ENCODE measurements at places on chromosomes 2 and 18.
A peak's percentile ranks its signal among the peaks of the same experiment; 100 is the strongest.

- DNase-seq = peak; percentile 53
Observed at GRCh38 chr2:103138123-103138901, 376.5 kb downstream of the TMEM182 start.

- no peak for DNase-seq
Observed at GRCh38 chr2:207928079-207928478, 97.2 kb downstream of the PLEKHM3 start.

GRCh38 chr2:48107326-48107925, 201.1 kb upstream of the FBXO11 start:
- DNase-seq = no peak

- DNase-seq = no peak
Observed at GRCh38 chr18:48514786-48515185, 24.0 kb upstream of the CTIF start.

GRCh38 chr18:8814206-8814605, 108.8 kb downstream of the MTCL1 start:
- DNase-seq = no peak

GRCh38 chr2:64462940-64463700, 9.2 kb downstream of the LGALSL start:
- DNase-seq = no peak

GRCh38 chr2:101931402-101931801, 60.4 kb upstream of the IL1R2 start:
- no peak for DNase-seq

DNA sequence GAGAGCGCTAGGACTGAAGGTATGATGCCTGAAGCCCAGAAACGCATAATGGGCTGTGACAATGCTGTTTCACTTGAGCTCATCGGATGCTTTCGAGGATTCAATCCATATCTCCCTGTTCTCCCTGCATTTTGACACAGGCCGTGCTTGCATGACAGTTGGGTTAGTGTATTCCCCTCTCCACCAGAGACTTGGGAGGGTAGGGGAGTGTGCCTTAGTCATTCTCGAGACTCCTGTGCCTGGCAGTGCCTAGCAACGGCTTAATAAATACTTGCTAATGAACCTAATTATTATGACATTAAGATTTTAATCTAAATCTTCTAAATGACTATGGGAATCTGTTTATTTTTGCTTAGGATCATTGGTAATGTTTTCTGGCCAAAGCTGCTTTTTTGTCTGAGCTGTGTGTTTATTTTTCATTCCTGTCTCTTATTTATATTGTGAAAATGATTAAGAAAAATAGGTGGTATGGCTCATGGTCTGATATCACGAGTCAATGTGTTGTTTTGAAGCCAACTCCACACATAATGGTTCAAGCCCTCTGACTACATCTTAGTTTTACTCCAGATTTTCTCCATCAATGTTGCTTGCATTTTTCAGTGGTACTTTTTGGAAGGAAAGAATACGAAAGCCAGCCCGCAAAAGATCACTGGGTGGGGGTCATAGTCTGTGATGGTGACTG, 61.3 kb downstream of the NEDD4L start:
- no peak for DNase-seq

DNA sequence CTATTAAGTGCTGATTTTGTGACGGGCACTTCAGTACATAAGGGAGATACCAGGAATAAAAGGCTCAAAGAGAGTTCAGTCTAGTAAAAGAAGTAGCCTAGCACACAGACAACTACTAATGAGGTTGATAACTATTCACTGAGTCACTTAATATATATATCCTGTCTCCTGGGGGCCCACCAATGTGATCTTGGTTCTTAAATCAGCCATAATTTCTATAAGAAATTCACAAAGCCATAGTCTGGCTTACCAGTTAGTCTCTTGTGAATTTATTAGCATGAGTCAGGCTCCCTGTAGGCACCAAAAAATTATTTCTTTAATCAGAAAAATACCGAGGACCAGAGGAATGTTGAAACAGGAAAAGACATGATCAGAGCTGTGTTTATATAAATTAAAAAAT, 10.4 kb downstream of the KCNE4 start:
- DNase-seq = no peak

DNA sequence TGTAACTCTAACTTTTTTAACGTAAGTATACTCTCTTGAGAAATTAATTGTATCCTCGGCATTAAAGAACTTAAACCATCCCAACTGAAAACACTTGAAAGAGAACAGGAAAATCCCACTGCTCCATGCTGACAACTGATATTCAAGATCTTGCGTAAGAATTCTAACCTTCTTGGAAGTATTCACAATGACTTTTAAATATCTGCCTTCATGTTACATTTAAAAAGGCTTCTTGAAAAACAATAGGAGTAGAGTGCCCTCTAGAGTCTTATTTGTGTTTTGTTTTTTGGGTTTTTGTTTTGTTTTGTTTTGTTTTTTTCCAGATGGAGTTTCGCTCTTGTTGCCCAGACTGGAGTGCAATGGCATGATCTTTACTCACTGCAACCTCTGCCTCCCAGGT, 65.4 kb upstream of the DNAJC10 start:
- DNase-seq = peak; percentile 69

GRCh38 chr2:235834781-235835180, 333.4 kb downstream of the GBX2 start:
- no peak for DNase-seq

DNA sequence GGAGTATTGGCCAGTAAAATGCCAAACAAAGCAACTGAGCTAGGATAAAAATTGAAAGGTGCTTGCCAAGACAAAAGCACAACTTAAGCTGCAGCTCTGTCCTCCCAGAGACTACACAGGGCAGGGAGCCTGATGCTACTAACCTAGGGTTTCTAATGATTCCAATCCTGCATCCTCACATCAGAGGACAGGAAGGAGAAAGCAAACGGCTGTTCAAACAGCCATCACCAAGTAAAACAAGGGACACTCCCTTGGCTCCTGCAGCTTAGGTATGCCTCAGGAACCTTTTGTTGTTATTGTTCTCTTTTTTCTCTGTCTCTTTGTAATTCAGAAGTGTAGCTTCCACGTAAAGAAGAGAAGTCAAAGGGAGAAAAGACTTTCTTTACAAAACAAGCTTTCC, 99.5 kb downstream of the TCF4 start:
- DNase-seq = no peak

- DNase-seq = no peak
Observed at GRCh38 chr2:155502766-155503165, 804.3 kb downstream of the KCNJ3 start.

- DNase-seq = no peak
Observed at GRCh38 chr2:128801576-128801975, 482.9 kb upstream of the HS6ST1 start.

DNA sequence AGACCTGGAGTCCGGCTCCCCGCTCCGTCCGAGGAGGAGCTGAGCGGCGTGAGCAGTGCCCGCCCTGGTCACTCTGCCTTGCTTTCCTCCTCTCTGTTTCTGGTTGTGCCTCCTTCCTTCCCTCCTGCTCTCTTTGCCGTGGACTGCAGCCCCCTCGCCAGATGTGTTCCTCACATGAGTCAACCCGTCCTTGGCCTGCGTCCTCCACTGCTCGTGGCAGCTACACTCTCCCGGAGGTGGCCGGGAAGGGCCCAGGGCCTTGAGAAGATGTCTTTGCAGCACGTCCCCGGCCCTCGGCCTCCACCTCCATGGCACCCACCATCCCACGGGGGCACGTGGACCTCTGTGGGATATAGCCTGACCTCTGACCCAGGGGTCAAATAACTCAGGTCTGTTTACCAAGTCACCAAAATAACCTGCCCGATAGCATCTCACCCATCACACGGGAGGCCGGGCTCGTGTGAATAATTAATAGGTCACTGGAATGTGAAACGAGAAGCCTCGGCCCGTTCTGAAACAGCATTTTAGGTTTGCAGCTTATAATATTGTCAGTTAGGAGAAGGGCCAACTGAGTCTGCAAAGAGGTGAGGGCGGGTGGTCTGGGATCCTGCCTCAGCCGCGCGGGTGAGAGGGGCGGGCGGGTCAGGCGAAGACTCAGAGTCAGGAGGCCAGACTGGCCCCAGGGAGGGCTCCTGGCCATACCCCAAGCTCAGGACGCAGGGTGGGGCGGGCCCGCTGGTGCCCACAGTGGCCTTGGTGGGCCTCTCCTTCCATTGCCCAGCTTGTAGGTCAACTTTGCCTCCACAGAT, 42.6 kb downstream of the NFATC1 start:
- no peak for DNase-seq

- no peak for DNase-seq
Observed at GRCh38 chr2:23549821-23550530, 165.0 kb downstream of the KLHL29 start.

GRCh38 chr18:29181151-29181901, 1004.4 kb upstream of the CDH2 start:
- no peak for DNase-seq

- peak; percentile 25 for DNase-seq
Observed at GRCh38 chr2:134365356-134365755, 111.5 kb downstream of the MGAT5 start.

GRCh38 chr2:73054980-73055379, 16.5 kb downstream of the SFXN5 start:
- DNase-seq = no peak

GRCh38 chr2:88874063-88874657, 182.7 kb downstream of the RPIA start:
- peak; percentile 83 for DNase-seq

DNA sequence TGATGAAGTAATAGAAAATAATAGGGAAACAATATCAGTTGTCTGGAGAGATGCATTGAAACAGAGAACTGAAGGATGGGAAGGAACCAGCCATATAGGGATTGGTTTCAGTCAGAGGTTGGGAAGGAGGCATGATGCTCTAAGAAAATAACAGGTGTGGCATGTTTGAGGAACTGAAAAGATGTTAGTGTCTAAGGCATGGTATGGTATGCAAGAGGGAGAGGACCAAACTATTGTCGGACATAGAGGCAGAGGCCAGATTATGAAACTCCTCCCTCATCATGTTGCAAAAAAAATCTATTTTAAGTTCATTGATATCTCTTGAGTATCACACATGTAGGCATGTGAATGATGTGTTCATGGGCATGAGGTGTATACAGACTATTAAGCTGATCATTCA, 48.9 kb upstream of the EMILIN2 start:
- no peak for DNase-seq

GRCh38 chr2:207434899-207435465, 94.8 kb upstream of the CREB1 start:
- DNase-seq = no peak

GRCh38 chr2:176118601-176119339, 2.2 kb downstream of the HOXD10 start:
- DNase-seq = peak; percentile 67

- DNase-seq = no peak
Observed at GRCh38 chr2:196516564-196516963, 123.0 kb upstream of the CCDC150 start.

DNA sequence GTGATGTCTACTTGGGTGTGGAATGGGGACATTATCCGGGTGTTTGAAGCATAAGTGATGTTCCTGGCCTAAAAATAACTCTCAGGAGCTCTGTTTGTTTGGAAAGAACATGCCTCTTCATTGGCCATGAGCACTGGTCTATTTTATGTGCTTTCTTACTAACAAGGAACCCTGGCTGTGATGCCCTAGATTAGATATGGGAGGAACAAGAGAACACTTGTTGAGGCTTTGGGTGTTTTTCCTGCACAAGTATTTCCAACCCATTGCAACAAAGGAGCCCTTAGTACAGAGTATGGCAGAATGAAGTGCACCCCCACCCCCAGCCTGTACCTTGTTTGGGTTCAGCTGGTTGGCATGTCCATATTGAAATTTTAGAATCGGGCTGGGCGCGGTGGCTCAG, 95.9 kb downstream of the SLC4A3 start:
- DNase-seq = no peak

- no peak for DNase-seq
Observed at GRCh38 chr18:49030138-49030537, 79.4 kb upstream of the SMAD7 start.

- DNase-seq = no peak
Observed at GRCh38 chr2:42042631-42043355, 5.0 kb upstream of the PKDCC start.

GRCh38 chr2:152467677-152468410, 132.9 kb downstream of the FMNL2 start:
- no peak for DNase-seq

DNA sequence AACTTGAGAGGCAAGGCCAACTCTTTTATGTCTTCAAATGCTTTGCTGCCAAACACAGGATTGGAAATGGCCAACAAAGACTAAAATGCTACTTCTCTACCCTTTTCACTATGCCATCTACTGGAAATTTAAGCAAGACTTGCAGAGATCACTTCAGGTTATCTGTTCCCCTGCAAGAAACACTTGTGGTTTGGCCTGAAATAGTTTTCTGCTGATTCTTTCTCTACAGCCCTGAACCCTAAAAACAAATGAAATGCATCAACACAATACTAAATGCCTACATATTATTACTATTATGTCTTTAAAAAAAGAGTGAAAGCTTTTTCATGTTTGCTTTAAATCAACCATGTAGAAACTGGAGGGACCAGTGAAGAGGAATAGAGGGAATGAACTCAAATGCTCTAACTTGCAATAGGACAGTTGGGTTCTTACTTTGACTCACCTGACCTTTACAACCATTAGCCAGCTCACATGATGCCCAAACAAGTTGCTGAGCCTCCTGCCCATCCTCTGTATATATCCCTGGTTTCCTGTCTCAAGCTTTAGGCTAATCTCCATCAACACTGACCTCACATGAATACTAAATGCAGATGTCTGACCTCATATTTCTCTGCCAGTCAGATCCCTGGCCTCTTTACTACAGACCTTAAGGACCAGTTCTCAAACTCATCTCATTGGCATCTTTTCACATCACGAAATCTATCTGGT, 17.5 kb upstream of the ADAM17 start:
- peak; percentile 44 for DNase-seq

DNA sequence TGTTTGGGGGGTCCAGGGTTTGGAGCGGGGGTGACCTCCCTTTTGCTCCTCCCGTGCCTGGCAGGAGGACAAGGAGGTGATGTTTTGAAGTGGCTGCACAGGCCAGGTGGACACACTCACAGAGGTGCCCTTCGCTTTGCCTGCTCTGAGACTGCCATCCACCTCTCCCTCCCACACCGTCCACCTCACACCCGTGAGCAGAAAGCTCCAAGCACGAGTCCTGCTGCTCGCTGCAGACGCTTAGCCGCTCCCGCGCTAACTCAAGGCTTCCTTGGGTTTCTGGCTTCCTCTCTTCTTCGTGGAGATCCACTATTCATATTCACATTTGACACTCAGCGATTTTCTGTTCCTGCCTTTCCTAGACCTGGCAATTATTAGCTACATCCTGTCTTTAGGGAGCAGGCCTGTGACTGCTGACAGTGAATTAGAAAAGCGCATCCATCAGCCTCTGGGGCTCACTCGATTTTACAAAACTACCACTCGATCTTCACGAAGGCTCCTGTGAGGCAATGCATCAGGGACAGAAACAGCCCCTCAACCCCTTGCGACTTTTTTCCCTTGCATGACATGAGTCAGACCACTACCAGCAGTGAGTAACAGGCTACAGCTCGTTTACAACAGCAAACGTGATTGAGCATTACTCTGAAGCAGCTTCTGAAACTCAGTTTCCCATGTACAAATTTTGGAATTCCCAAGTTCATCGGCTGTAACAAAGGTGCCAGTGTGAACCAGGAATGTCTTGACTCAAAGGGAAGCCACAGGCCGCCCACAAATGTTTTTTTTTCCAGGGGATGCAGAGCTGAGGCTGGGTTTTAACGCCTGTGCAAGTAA, 238.7 kb upstream of the SOX11 start:
- no peak for DNase-seq
